Stomach (tissue), 19 donors: ENCODE measurements at places on chromosomes 5 and 9. TPM values are rescaled to one million over a fixed set of nuclear protein-coding genes. Genes with fewer than 3 reads are reported as not detected.

IL33 gene
- polyA plus RNA-seq: 27.6 TPM

GRCh38 chr5:142925795-142926194, 155.6 kb downstream of the ARHGAP26 start:
- H3K27ac ChIP-seq: peak overlapping the region; percentile 38
- H3K4me1 ChIP-seq: peaks cover 9% of the 10 kb centered on the region
- H3K4me3 ChIP-seq: no peak overlapping the region
- no peaks in the 10 kb centered on the region for H3K36me3 ChIP-seq

SNCAIP gene
- 4.0 TPM for polyA plus RNA-seq

IL9 gene
- polyA plus RNA-seq: not detected

GRM6 gene
- not detected for polyA plus RNA-seq

- H3K36me3 ChIP-seq: peaks cover 28% of the 10 kb centered on the region
- no peak for DNase-seq
- no peaks in the 10 kb centered on the region for H3K27me3 ChIP-seq
- peak overlapping the region; percentile 96 for H3K27ac ChIP-seq
Observed at GRCh38 chr5:141617682-141618029, 1.1 kb downstream of the DIAPH1 start.
